A673 (cell line): ENCODE measurements at places on chromosomes 3 and 15. TPM values are rescaled to one million over a fixed set of nuclear protein-coding genes. Genes with fewer than 3 reads are reported as not detected.

FBXW12 gene
- 0.55 and 0.60 TPM in 2 replicates for total RNA-seq

TP63 gene
- total RNA-seq = 4.9 and 7.6 TPM in 2 replicates

MORC1 gene
- total RNA-seq = 0.68 and 0.88 TPM in 2 replicates

TNK2 gene
- 18.2 and 24.4 TPM in 2 replicates for total RNA-seq
